ENCODE measurements at places on chromosomes 2 and 18.

DNA sequence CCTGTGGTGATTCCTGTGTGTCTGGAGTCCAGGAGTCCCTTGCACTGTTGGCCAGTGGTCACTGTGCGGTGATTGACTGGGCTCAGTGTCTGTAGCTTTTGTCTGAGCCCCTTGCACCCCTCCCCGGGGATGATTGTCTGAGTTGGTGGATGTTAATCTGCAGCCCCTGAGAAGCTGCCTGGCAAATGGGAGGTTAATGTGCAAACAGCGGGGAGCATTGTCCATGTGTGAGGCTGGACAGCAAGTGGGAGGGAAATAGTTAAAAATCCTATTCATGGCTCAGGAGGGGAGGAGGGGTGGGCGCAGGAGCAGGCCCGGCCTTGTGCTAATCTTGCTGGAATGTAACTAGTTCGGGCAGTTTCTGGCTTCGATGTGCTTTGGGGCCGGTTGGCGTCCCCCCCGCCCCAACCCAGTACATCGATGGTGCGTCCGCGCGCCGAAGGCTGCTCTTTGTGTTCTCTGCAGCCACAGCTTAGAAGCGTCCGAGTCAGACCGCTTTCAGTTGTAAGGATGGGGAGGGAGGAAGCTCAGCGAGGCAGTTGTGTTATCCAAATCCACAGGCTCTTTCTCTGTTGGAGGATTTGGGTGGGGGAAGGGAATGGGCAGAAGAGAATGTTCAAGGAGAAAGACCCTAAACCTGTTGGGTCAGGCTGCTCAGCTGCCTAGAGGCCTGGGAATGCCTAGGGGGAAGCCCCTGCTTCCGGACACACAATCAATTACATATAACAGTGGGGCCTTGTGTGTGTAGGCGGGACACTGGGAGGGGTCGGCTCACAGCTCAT is 71.8 kb downstream of the TGOLN2 start:
- H3K36me3 ChIP-seq = no peaks in the 10 kb centered on the region
- peak overlapping the region; percentile 98 for H3K27ac ChIP-seq
- DNase-seq = peak; percentile 94
- peaks cover 58% of the 10 kb centered on the region for H3K4me1 ChIP-seq
- no peaks in the 10 kb centered on the region for H3K27me3 ChIP-seq
- H3K4me3 ChIP-seq = no peak overlapping the region

GRCh38 chr2:30105556-30105955 is 41.3 kb upstream of the YPEL5 start:
- no peak for DNase-seq
- H3K27me3 ChIP-seq = no peaks in the 10 kb centered on the region
- H3K36me3 ChIP-seq = no peaks in the 10 kb centered on the region
- H3K4me3 ChIP-seq = no peak overlapping the region
- no peaks in the 10 kb centered on the region for H3K4me1 ChIP-seq
- no peak overlapping the region for H3K27ac ChIP-seq

GRCh38 chr18:47265197-47265596 is 13.7 kb upstream of the SKOR2 start:
- peaks cover 30% of the 10 kb centered on the region for H3K27me3 ChIP-seq
- no peaks in the 10 kb centered on the region for H3K4me1 ChIP-seq
- no peak for DNase-seq
- H3K27ac ChIP-seq = no peak overlapping the region
- no peak overlapping the region for H3K4me3 ChIP-seq

GRCh38 chr18:49022311-49023161 is 71.8 kb upstream of the SMAD7 start:
- DNase-seq = no peak
- H3K4me3 ChIP-seq = no peak overlapping the region
- H3K4me1 ChIP-seq = peaks cover 2% of the 10 kb centered on the region
- no peak overlapping the region for H3K27ac ChIP-seq

DNA sequence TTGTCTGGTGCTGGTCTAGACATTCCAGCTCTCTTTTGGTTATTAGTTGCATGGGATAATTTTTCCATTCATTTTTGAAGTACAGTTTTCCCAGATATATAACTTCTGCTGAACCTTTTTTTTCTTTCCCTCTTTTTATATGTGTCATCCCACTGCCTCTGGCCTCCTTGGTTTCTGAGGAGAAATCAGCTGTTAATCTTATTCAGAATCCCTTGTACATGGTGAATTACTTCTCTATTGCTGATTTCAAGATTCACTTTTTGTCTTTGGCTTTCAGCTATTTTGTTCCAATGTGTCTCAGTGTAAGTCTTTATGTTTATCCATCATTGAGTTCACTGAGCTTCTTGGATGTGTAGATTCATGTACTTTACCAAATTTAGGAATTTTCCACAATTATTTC is 99.7 kb downstream of the ARHGEF4 start:
- H3K4me3 ChIP-seq = no peak overlapping the region
- H3K27me3 ChIP-seq = no peaks in the 10 kb centered on the region
- no peak for DNase-seq
- no peak overlapping the region for H3K27ac ChIP-seq
- H3K36me3 ChIP-seq = peaks cover under 1% of the 10 kb centered on the region

DNA sequence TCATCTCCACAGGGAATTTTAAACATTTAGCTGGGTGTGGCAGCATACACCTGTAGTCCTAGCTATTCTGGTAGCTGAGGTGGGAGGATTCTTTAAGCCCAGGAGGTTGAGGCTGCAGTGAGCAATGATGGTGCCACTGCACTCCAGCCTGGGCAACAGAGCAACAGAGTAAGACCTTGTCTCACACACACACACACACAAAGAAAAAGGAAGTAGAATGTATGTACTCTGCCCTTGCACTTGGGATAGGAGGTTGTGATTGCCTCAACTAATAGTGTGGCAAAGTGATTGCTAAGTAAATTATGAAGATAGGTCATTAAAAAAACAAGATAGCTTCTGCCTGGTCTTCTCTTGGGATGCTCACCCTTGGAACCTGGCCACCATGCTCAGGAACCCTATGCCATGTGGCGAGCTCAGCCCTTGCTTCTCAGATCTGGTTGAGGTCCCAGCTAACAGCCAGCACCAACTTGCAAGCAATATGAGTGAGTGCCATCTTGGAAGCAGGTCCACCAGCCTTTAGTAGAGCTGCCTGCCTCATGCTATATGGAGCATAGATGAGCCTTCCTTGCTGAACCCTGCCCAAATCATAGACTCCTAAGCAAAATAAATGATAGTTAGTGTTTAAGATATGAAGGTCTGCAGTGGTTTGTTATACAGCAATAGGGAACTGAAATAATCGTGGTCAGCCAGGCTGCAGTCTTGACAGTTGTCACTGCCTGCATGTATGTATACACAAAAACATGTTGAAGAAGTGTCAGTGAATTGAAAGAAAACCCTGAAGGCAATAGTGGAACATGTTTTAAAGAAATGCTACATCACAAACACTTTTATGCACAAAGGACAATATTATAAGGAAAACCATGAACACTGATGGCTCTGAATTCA is 30.1 kb upstream of the PNO1 start:
- DNase-seq = no peak
- H3K4me3 ChIP-seq = no peak overlapping the region
- H3K4me1 ChIP-seq = no peaks in the 10 kb centered on the region
- H3K36me3 ChIP-seq = no peaks in the 10 kb centered on the region
- H3K27ac ChIP-seq = no peak overlapping the region

DNA sequence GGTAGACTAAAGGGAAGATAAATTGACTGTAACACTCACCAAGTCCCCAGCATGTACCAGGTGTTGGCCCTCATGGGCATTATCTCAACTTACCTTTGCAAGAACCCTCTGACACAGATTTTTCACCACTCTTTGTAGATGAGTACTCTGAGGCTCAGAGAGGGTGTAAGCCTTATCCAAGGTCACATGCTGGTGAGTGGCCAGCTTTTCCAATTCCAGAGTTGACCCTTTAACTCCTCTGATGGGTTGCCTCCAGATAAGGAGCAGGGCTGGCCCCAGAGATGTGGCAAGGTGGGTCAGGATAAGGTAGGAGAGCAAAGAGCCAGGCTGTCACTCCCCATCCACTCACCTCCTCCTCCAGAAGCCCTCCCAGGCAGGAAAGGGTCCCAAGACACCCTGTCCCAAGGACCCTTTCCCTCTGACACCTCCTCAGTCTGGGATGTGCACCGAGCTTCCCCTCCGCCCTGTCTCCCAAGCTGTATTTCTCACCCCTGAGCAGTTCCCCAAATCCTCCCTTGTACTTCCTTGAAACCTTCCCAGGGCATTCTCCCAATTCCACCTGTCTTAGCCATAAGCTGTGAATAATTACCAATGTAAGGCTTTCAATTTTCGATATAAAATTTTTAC is 165.9 kb downstream of the ZFP36L2 start:
- H3K4me1 ChIP-seq = peaks cover 15% of the 10 kb centered on the region
- no peak overlapping the region for H3K4me3 ChIP-seq
- H3K27ac ChIP-seq = no peak overlapping the region
- DNase-seq = no peak
- no peaks in the 10 kb centered on the region for H3K36me3 ChIP-seq

All from neuronal stem cell (in vitro differentiated cells).